ENCODE measurements at places on chromosomes 1 and 21. TPM values are rescaled to one million over a fixed set of nuclear protein-coding genes. Genes with fewer than 3 reads are reported as not detected.

DNA sequence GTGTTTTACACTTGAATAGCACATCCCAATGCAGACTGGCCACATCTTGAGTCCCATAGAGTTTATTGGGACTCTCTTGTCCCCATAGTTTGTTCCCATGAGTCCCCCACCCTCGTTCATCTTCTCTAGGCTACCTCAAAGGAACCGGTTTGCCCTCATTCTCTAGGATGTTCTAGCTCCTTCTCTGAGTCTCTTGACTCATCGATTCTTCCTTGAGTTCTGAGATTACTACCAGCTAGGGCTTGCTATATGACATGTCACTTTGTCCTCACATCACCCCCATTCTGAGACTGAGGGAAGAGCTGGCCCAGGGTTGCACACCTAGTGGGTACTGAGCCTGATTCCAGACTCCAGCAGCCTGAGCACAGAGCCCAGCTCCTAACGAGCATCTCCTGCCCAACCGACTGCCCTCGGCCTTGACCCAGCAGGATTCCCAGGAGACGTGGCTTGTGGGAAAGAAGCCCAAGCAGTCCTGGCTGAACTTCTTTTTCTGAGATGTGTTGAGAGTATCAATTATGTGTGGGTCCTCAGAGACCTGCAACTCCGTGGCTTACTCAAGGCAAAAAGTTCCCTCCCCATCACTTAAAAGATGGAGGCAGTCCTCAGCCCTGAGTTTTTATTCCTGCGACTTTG lies 42.0 kb downstream of the TMEM51 start:
- no peak for DNase-seq

GRCh38 chr1:198465201-198466144 lies 75.0 kb downstream of the ATP6V1G3 start:
- DNase-seq: no peak

AGMAT gene
- 8.9 TPM for total RNA-seq

GRCh38 chr1:46535063-46535462 lies 16.4 kb downstream of the KNCN start:
- DNase-seq: no peak

DNA sequence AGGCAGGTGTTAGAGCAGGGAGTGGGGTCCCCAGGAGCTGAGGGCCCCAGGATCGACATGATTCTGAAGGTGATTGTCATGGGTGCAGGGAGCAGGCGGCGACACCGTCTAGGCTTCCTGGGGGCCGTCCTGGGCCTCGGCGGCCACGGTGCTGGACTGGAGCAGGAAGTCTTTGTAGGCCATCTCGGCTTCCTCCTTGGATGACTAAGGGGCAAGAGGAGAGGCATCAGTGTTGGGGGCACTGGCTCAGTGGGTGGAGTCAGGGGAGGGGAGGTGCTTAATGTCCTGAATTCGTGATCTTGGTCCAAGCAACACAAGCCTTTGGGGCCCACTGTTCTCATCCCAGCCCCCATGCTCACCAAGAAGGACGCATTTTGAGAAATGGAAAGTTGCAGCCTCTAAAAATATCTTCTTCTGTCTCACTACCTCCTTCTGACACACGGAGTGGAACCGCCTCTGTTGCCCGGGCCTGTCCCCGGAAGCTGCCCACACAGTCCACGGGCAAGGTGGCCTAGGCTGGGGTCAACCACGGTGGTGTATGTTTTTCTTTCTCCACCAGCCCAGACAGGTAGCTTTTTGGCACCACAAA lies 8.6 kb upstream of the FCMR start:
- peak; percentile 33 for DNase-seq

GJC2 gene
- total RNA-seq: 2.8 TPM

DNA sequence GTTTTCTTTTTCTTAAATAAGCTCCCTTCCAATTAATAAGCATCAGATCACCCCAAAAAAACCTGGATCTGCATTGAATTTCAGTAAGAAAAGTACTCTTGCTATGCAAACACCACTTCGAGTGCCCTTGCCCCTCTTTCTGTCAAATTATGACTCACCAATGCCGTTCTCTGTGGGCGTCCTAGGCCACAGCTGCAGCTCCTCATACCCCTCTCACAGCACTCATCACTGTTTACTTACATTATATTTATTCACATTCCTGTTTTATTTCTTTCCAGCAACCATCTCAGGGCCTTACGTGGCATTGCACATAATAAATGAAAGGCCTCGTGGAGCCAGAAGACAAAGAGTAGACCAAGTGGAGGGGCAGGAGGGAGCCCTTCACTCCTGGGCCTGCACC lies 99.1 kb upstream of the CTTNBP2NL start:
- no peak for DNase-seq

DNA sequence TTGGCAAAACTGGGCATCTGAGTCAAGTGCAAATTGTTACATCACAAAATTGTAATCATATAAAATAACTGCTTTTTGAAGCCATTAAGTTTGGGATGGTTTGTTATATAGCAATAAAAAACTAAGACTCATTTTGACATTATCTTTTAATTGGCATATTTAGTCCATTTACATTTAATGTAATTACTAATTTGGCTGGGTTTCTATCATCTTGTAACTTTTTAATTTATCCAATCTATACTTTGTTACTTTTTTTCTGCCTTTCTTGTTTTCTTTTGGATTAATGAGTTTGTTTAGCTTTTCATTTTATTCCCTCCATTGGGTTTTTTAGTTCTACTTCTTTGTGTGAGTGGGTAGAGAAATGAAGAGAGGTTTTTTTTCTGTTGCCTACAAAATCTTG lies 76.3 kb downstream of the DRAM2 start:
- no peak for DNase-seq

PRELP gene
- not detected for total RNA-seq

- DNase-seq: no peak
Measured at GRCh38 chr1:89261926-89262515, 10.6 kb downstream of the GBP5 start.

DNA sequence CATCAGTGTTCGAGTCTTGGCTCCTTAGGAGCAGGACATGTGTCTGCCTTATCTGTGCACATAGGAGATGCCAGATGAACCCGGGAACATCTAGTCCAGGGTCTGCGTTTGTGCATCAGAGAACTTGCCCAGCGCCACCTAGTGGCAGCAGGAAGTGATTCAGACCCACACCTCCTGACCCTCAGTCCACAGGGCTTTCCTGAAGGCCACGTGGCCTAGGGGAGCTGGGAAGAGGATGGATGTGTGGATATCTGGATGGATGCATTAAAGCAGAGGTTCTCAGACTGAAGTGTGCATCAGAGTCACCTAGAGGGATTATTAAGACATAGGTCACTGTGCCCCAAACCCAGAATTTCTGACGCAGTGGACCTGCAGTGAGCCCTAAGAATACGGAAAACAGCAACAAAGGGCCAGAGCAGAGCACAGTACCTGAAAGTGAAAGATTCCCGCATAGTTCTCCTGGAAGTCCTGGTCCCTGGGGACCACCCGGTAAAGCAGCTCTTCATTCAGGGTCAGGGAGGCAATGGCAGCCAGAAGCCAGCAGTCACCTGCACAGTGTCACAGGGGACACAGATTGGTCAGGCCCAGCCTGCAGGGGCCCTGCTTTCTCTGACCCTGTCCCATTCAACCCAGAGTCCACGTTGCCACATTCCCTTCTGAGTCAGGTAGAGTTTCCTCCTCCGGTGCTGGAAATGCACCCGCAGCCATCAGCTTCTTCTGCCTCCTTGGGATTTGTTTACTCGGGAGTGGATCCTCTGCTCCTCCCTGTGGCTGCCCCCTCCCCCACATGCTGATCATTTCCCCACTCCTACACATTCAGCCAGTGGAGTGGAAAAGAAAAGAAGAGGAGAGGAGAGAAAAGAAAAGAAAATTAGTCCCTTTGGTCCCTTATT lies 37.0 kb downstream of the CAPN8 start:
- peak; percentile 8 for DNase-seq

- no peak for DNase-seq
Measured at GRCh38 chr1:6338695-6339094, 54.9 kb downstream of the ACOT7 start.

- no peak for DNase-seq
Measured at GRCh38 chr1:34367954-34368353, 191.2 kb downstream of the C1orf94 start.

ARTN gene
- total RNA-seq: 1.5 TPM

FAAH gene
- 7.3 TPM for total RNA-seq

GRCh38 chr21:25489673-25490072 lies 117.6 kb downstream of the MRPL39 start:
- DNase-seq: no peak

DNA sequence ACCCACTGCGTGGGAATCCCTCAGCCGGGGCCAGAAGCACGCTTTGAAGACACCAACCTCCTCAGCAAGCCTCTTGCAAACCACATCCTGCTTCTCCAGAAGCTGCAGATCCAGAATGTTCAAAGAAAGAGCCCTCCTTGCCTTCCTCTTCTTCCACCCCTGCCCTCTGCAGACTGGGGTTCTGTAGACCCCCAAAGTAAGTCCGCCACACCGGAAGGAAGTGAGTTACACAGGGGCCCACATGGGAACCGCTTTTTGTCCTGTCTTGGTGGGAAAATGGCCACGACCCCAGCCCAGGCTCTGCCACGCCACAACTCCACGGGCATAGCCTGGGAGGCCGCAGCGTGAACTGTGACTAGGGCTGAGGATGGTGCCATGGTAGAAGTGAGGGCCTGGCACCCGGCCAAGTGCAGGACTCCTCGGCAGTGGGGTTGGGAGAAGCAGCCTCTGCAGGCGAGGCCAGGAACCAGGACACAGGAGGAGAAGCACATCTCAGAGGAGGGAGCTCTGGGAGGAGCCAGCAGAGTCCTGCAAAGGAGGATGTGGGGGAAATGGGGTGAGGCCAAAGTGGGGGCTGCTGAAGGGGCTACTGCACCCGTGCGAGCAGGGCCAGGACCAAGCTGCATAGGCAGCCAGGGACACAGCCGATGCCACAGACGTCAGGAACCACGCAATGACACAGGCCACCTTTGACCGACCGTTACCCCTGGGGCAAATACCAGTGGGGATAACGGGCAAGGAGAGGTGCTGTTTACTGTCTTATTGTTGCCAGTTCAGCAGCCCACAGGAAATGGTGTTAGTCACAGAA lies 30.9 kb downstream of the PDE9A start:
- no peak for DNase-seq

GRCh38 chr1:204941421-204942338 lies 71.0 kb downstream of the NFASC start:
- DNase-seq: peak; percentile 5
